Type B pancreatic cell (in vitro differentiated cells): ENCODE measurements at places on chromosomes 6 and 20.

DNA sequence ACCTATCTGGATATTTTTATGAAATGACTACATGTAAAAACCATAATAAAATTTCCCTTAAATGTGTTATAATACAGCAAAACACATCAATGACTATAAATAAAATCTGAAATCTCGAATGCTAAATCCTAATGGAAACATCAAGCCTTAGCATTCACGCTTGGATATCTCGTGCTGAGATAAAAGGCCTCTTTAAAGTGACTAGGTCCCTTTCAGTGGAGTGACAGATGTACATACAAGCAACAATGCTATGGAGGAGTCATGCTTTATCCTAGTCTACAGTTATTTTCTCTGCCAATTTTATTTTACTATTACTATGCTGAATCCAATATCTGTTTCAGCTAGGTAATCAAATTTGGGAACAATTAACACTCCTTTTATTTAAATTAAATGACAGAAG, 72.4 kb downstream of the MAP3K7 start:
- no peak for DNase-seq

GRCh38 chr6:151118461-151119123, 121.2 kb upstream of the AKAP12 start:
- no peak for DNase-seq

DNA sequence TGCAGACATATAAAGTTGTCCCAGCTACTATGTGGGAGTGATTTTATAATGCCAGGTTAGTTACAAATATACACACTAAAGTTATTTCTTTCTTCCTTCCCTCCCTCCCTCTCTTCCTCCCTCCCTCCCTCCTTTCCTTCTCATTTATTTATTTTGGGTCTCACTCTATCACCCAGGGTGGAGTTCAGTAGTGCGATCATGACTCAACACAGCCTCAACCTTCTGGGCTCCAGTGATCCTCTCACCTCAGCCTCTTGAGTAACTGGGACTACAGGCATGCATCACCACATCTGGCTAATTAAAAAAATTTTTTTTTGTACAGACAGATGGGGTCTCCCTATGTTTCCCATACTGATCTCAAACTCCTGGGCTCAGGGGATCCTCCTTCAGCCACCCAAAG, 59.2 kb downstream of the PHF20 start:
- DNase-seq, result no peak

DNA sequence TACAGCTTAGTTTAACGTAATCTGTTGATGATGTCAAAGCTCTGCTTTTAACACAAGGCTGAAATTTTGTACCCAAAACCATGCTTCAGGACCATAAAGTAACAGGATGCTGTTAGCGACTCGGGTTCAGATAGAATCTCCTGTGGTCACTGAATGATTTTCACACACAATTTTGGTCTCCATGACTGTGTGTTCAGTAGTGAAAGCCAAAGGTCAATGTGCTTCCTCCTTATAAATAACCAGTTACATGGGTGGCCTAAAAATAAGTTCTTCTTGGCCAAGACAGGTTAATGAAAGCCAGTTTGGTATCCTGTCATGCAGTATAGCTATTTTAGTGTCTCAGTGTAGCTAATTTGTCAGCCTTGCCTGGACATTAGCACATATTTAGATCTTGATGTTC, 19.1 kb upstream of the LOC128125822 start:
- no peak for DNase-seq

- DNase-seq, result no peak
Observed at GRCh38 chr6:6835223-6835503, 246.6 kb downstream of the LY86 start.

GRCh38 chr6:149855040-149855654, 9.0 kb downstream of the LRP11 start:
- no peak for DNase-seq

DNA sequence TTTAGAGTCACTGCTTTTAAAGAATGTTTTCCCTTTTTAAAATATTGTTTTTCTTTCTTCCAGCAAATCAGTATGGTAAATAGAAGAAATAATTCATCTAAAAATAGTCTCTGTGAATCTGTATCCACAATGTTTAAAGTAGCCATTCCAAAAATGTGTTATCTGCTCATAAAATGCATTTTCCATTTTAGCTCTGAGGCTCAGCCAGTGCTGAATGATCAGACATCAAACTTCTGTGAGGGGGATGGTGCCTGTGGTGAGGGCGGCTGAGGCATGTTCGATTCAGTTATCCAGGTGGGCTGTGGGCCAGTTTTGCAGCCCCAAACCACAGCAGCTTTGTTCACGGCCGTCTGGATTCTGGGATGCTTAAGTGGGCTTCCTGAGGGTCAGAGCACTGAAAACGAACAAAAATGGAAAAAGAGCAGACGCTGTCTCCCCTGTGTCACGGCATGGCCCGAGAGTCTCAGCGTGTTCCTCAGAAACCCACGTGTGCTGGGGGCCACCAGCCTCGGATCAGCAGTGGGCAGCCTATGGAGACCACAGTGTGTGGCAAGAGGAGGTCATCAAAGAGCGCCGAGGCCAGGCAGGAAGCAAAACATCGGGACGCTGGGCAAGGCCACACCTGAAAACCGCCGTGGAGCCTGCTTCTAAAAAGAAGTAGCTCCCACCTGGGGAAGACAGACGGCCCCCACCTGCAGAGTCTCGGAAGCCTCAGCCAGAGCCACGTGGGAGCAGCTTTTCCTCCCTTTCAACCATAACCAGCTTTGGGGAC, 134.9 kb upstream of the THBS2 start:
- DNase-seq, result no peak

GRCh38 chr20:24588047-24588635, 118.7 kb downstream of the SYNDIG1 start:
- DNase-seq, result no peak

DNA sequence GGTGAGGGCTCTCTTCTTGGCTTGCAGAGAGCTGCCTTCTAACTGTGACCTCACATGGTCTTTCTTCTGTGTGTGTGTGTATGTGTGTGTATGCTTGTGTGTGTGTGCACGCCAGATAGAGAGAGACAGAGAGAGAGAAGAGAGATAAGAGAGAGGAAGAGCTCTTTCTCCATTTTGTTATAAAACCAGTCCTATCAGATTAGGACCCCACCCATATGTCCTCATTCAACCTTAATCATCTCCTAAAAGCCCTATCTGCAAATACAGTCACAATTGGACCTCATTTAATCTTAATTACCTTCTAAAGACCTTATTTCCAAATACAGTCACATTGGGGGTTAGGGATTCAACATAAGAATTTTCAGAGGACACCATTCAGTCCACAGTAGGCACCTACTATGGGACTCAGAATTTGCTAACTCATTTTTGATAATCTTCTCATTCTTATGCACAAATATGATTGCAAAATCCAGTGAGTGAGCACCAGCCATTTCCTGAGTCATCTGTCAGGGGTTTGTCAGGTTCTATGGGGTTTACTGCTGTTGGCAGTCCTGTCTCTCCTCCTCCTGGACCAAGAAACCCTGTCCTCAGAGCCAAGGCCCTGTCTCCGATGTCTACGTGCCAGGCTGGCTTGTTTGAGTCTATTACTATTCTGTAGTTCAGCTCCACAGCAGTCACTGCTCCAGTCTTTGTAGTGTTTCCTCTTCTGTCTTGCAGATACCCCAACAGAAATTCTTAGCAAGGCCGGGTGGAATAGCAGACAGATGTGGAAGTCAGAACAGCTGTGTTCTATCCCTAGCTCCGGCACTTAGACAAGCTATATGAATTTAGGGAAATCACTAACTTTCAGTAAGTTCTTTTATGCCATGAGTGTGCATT, 59.0 kb upstream of the FAM184A start:
- no peak for DNase-seq

DNA sequence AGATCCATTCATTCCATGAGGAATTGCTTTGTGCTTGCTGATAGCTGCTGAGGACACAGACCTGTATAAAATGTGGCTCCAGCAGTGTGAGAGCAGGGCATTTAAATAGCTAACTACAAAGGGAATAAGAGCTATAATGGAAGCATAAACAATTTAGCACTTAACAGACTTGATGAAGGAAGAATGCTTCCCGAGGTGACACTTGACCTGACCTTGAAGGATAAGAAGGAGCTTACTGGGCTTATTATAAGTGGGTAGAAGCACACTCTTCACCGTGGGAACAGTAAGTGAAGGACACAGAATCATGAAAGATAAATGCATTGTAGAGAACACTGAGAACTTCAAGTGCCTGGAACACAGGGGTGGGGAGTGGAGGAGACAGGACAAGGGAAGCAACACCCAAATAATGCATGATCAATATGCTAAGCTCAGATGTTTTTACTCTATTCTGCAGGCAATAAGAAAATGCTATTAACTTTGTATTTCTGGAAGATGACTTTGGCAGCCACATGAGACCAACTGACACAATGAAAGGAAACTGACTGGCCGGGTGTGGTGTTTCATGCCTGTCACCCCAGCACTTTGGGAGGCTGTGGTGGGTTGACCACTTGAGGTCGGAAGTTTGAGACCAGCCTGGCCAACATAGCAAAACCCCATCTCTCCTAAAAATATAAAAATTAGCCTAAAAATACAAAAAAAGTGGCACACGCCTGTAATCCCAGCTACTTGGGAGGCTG, 84.2 kb downstream of the EPB41L2 start:
- no peak for DNase-seq

DNA sequence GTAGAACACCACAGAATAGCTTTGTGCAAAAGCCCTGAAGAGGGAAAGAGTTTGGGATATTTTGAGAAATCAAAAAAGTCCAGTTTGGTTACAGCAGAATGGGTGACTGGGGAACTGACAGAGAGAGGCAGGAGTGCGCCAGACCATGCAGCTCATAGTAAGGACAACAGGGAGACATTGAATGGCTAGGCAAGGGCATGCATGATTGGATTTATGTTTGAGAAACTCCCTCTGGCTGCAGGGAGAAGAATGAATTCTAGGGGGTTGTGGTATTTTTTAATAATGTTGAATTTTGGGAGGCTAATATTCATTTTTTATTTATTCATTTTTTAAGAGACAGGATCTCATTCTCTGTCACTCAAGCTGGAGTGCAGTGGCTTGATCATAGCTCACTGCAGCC, 49.9 kb downstream of the TGM2 start:
- no peak for DNase-seq

DNA sequence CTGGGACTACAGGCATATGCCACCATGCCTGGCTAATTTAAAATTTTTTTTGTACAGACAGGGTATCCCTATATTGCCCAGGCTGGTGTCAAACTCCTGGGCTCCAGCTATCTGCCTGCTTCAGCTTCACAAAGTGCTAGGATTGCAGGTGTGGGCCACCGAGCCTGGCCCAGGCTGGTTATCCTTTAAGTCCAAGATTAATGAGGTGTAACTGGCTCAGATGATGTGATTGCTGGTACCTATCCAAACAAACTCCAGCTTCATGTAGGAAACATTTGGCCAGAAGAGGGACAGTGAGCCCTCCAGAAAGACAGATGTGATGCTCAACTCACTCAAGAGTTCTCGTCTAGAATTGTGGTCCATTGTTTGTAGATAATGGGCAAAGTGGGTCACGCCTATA, 9.2 kb upstream of the ZNF318 start:
- DNase-seq, result no peak

- no peak for DNase-seq
Observed at GRCh38 chr6:4017834-4018170, 61.1 kb downstream of the FAM217A start.

DNA sequence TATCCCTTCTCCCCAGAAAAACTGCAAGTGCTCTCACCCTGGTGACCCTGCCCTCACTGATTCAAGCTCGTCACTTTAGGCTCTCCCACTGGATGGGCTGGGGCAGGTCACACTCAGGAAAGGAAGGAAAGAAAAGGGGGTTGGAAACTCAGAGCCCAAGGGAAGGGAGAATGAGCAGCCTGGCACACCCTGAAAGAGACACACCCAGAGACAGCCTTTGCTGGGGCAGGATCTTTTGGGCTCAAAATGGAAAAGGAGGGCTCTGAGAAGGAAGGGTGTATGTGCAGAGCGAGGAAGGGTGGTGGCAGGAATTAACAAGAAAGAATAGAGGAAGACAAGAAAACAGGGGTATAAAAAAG, 2.5 kb downstream of the PPP1R18 start:
- no peak for DNase-seq

- no peak for DNase-seq
Observed at GRCh38 chr20:17490501-17490900, 40.7 kb downstream of the BFSP1 start.

DNA sequence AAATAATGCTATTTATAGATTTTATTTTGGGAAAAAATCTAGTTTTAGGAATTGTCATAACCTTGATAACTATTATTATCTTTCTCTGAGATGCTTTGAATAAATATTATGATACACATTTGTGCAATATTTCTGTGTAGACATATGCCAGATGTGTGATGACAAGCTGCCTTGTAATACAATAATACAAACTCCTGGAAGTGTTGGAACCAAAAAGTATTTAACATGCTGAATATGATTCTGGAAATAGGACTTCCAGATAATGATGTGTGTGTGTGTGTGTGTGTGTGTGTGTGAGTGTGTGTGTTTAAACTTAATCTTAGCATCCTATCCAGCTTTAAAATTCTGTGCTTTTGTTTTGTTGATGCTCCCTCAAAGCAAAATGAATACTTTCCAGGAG, 233.6 kb downstream of the ADGRB3 start:
- DNase-seq, result no peak

GRCh38 chr20:20786428-20786827, 74.0 kb upstream of the RALGAPA2 start:
- no peak for DNase-seq

- DNase-seq, result no peak
Observed at GRCh38 chr6:87342829-87343228, 1.8 kb upstream of the C6orf163 start.

- DNase-seq, result no peak
Observed at GRCh38 chr6:149334201-149334600, 16.7 kb downstream of the TAB2 start.

GRCh38 chr6:116144605-116145004, 18.7 kb upstream of the COL10A1 start:
- DNase-seq, result no peak

DNA sequence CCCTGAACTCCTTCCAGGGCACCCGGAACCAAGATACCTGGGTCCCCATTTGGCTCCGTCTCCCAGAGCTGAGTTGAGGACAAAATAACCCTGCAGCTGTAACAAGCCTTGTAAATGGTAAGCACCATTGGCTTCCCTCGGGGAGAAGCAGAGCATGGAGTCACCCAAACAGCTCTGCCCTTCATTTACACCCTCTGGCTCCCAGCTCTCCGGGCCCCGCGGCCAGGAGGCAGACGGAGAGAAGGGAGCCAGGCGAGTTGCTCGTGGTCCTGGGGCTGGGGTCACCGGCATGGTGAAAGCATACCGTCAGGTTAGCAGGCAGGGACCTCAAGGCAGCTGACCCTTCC, 2.1 kb downstream of the TFEB start:
- DNase-seq, result no peak

DNA sequence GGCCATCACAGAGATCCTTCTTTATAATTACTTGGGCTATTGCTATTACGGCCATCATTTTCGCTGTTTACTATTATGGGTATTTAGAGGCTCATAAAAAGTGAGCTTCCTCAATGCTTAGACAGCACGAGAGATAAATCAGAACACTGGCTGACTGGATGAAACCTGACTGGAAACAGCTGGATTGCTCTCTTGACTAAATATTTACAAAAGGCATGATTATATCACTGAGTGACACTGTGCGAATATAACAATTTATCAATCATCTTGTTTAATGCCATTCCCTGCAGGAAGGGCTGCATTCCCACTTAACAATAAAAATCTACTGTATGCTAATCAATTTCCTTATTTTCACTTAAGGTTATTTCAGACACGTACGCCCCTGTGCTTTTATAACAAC, 260.1 kb upstream of the ARID1B start:
- DNase-seq, result no peak
